Thyroid gland (tissue), 4 donors: ENCODE measurements at places on chromosomes 1 and 21. TPM values are rescaled to one million over a fixed set of nuclear protein-coding genes. Genes with fewer than 3 reads are reported as not detected.

GRCh38 chr1:214573386-214574318 lies 22.2 kb upstream of the PTPN14 start:
- H3K27ac ChIP-seq, result no peak overlapping the region
- no peaks in the 10 kb centered on the region for H3K4me1 ChIP-seq
- H3K36me3 ChIP-seq, result no peaks in the 10 kb centered on the region
- no peak for DNase-seq

GRCh38 chr1:233614743-233615521 lies 1.0 kb downstream of the KCNK1 start:
- peak; percentile 44 for DNase-seq

DNA sequence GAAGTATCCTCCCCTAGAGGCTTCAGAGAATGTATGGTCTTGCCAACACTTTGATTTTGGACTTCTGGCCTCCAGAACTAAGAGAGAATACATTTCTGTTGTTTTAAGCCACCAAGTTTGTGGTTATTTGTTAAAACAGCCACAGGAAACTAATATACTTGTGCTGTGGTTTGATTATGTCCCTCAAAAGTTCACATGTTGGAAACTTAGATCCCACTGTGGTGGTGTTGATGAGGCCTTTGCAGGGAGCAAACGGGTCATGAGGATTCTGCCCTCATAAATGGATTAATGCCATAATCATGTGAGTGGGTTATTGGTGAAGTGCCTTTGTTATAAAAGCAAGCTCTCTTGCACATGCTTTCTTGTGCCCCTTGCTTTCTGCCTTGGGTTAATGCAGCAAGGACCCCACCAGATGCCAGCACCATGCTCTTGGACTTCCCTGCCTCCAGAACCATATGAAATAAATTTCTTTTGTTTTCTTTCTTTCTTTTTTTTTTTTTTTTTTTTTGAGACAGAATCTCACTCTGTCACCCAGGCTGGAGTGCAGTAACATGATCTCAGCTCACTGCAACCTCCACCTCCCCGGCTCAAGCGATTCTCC lies 157.3 kb downstream of the CLIC6 start:
- no peaks in the 10 kb centered on the region for H3K36me3 ChIP-seq
- H3K4me3 ChIP-seq, result no peak overlapping the region
- no peaks in the 10 kb centered on the region for H3K27me3 ChIP-seq
- no peak for DNase-seq
- H3K4me1 ChIP-seq, result no peaks in the 10 kb centered on the region

DNA sequence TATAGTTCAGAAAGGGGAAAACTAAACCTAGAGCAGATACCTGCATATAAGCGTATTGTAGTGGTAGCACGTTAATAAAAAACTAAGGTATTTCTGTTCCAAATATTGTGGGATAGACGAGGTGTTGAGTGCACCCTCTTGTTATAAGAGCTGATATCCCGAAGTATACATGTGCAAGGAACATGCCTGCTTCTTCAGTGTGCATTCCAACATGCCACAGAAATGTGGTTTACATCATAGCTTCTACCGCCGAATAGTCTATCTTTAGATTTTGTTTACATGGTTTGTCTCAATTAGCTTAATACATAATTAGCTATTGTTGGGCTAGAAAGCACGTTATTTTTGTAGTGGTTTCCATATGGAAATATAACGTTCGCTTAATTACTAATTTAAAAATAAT lies 2.2 kb downstream of the CHRM3 start:
- H3K4me3 ChIP-seq, result no peak overlapping the region
- no peak for DNase-seq
- no peaks in the 10 kb centered on the region for H3K27me3 ChIP-seq
- H3K27ac ChIP-seq, result no peak overlapping the region
- peaks cover 9% of the 10 kb centered on the region for H3K4me1 ChIP-seq

DNA sequence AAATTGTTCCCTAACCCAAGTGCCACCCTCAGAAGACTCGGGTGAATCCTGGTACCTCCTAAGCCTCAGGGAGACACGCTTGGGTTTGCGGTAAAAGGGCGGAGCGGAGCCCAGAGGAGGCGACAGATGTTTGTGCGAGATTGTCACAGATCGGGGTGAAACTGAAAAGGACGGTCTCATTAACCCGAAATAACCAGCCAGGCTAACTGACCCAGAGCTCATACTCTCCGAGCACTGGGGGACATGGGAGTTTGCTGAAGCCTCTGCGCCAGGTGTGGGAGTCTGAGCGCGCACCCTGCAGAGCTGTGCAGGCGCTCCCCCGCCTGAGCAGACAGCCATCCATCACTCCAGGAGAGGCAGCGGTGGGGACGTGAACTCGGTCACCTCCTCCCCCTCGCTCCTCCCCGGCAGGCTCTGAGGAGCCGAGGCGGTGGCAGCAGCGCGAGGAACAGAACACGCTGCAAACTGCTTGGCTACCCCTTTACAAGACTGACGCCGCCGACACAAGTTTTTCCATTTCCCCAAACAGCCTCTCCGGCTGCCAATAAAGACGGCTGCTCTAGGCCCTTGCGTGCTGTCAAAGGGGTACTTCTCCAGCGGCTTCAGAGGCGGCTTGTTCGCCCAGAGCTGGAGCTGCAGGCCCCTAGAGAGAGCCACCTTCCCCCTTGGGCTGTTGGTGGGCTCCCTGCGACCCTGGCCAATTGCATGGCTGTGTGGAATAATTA lies 43.5 kb downstream of the RRAGC start:
- peaks cover 5% of the 10 kb centered on the region for H3K4me1 ChIP-seq
- peaks cover 14% of the 10 kb centered on the region for H3K27me3 ChIP-seq
- H3K27ac ChIP-seq, result no peak overlapping the region
- H3K4me3 ChIP-seq, result no peak overlapping the region

- no peak overlapping the region for H3K4me3 ChIP-seq
- H3K27me3 ChIP-seq, result no peaks in the 10 kb centered on the region
- H3K27ac ChIP-seq, result no peak overlapping the region
Measured at GRCh38 chr1:59044535-59045121, 252.3 kb upstream of the FGGY start.

DNA sequence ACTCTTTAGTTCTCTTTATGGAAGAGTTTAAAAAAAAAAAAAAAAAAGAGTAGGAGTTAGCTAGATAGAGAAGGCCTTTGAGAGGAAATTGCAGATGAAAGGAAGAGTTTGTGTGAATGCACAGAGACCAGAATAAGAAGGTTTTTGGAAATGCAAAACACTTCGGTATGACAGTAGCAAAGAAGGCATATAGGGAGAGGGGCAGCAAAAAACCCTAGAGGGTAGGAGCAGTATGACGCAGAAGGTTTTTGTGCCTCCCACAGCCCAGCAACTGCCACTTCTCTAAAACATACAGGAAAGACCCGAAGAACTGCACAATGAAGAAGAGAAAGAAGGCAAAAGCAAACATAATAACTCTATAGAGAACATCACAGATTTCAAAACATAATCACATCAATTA lies 84.3 kb downstream of the WDR64 start:
- H3K27ac ChIP-seq, result no peak overlapping the region
- no peaks in the 10 kb centered on the region for H3K4me1 ChIP-seq
- no peaks in the 10 kb centered on the region for H3K36me3 ChIP-seq

GRCh38 chr21:37220433-37220980 lies 46.6 kb downstream of the VPS26C start:
- H3K27ac ChIP-seq, result peak overlapping the region; percentile 45
- H3K4me3 ChIP-seq, result peak overlapping the region; percentile 63
- DNase-seq, result no peak

SH3BGR gene
- 8.0 TPM for total RNA-seq

HLCS gene
- 43.0 TPM for total RNA-seq

DNA sequence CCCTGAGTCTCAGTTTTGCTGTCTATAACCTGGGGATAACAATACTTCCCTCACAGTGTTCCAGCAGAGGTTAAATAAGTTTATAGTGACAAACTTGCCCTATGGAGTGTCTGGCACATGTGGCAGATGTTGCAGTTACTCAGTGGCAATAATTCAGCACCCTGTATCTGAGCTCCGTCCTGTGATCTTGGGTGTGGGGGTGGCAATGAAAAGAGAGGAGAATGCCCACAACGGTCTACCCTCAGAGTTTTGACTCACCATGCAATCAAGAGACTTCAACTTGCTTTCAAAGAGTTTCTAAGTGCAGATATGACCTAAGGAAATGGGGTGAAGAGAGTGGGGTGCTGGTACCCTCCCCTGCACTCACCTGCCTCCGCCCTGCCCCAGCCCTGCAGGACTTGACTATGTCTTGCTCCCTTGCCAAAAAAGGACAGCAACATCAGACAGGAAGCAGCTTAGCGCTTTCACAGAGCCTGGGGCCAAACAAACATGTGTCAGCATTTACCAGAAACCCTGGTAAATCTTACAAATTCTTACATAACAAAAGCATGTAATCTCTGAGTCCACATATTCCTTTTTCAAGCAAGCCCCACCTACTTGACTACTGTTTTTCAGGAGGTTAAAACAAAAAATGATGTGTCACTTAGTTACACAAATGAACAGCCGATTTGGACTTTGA lies 185.1 kb upstream of the CAMK1G start:
- DNase-seq, result peak; percentile 6
- H3K36me3 ChIP-seq, result no peaks in the 10 kb centered on the region
- H3K27ac ChIP-seq, result no peak overlapping the region
- H3K27me3 ChIP-seq, result no peaks in the 10 kb centered on the region
- H3K4me1 ChIP-seq, result peaks cover 5% of the 10 kb centered on the region

AHCTF1 gene
- total RNA-seq, result 52.9 TPM

GRCh38 chr1:147109762-147110161 lies 62.5 kb downstream of the PRKAB2 start:
- H3K4me1 ChIP-seq, result no peaks in the 10 kb centered on the region
- no peak overlapping the region for H3K4me3 ChIP-seq
- H3K36me3 ChIP-seq, result no peaks in the 10 kb centered on the region
- no peaks in the 10 kb centered on the region for H3K27me3 ChIP-seq
- H3K27ac ChIP-seq, result no peak overlapping the region

DNA sequence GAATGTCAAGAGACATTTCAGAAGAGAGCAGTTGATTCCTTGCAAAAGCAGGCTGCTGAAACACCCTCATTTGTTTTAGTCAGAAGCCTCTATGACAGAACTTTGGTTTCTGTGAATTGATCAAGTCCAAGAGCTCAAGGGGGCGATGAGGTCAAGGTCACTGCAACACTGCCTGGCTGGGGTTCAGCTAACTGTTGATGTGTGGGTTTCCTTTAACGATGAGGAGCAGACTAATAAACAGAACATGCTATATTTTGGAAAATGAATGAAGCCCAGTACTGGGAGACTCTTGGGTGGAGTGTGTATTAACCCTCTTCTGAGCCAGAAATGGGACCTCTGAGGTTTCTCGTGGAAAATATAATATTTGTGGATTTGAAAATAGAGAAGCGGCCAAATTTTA lies 109.3 kb downstream of the ZC3H11B start:
- H3K4me3 ChIP-seq, result no peak overlapping the region
- no peaks in the 10 kb centered on the region for H3K4me1 ChIP-seq
- H3K27ac ChIP-seq, result no peak overlapping the region
- H3K36me3 ChIP-seq, result no peaks in the 10 kb centered on the region

GRCh38 chr1:107318932-107319331 lies 178.1 kb downstream of the NTNG1 start:
- H3K27ac ChIP-seq, result no peak overlapping the region
- H3K4me1 ChIP-seq, result no peaks in the 10 kb centered on the region
- no peak for DNase-seq
- H3K27me3 ChIP-seq, result no peaks in the 10 kb centered on the region
- H3K36me3 ChIP-seq, result no peaks in the 10 kb centered on the region

DNA sequence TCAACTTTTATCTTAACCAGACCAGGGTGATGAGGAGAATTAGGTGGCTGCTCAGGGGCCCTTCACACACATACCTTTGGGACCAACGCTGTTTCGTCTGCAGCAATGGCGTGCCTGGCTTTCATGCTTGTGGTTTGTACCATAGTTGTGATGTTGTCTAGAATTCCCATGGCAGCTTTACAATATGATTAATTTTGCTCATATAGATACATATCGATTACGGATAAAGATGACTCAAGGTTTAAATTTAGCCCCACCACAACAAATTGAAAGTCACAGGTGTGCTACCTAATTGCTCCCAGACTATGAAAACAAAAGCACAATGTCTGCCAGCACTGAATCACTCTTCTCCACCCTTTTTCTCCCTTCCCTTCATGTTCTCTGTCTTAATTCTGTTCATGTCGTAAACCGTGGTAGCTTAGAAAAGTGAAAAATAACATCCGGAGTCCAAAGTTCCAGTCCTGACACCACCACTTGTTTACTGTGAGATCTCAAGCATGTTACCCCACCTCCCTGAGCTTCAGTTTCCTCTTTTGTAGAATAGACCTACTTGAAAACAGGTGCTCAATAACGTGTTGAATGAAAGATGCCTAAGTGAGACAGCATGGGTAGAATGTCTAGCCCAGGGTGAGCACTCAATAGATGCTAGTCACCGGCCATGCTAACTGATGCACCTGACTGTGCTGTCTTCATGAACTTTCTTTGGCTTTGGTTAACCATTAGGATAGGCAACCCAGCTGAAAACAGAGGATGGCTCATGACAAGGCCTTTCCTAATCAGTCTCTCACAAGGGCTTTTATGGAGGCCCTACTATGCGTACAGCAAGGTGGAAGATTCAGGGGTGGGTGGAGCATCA lies 22.1 kb upstream of the JUN start:
- no peaks in the 10 kb centered on the region for H3K36me3 ChIP-seq
- H3K27ac ChIP-seq, result no peak overlapping the region
- H3K4me3 ChIP-seq, result no peak overlapping the region
- no peak for DNase-seq

GRCh38 chr1:33399375-33399774 lies 31.5 kb downstream of the PHC2 start:
- H3K27me3 ChIP-seq, result no peaks in the 10 kb centered on the region
- H3K27ac ChIP-seq, result no peak overlapping the region
- H3K4me1 ChIP-seq, result peaks cover 21% of the 10 kb centered on the region
- H3K4me3 ChIP-seq, result no peak overlapping the region
- no peaks in the 10 kb centered on the region for H3K36me3 ChIP-seq
